ENCODE measurements at places on chromosomes 4 and X.
A peak's percentile ranks its signal among the peaks of the same experiment; 100 is the strongest.

GRCh38 chr4:83174844-83175414 is 60.4 kb upstream of the PLAC8 start:
- peak; percentile 33 for DNase-seq

- DNase-seq: no peak
Observed at GRCh38 chr4:158051401-158052235, 121.2 kb downstream of the GASK1B start.

- no peak for DNase-seq
Observed at GRCh38 chr4:7425124-7425523, 9.6 kb downstream of the PSAPL1 start.

- DNase-seq: no peak
Observed at GRCh38 chr4:48138511-48138910, 4.5 kb upstream of the TXK start.

DNA sequence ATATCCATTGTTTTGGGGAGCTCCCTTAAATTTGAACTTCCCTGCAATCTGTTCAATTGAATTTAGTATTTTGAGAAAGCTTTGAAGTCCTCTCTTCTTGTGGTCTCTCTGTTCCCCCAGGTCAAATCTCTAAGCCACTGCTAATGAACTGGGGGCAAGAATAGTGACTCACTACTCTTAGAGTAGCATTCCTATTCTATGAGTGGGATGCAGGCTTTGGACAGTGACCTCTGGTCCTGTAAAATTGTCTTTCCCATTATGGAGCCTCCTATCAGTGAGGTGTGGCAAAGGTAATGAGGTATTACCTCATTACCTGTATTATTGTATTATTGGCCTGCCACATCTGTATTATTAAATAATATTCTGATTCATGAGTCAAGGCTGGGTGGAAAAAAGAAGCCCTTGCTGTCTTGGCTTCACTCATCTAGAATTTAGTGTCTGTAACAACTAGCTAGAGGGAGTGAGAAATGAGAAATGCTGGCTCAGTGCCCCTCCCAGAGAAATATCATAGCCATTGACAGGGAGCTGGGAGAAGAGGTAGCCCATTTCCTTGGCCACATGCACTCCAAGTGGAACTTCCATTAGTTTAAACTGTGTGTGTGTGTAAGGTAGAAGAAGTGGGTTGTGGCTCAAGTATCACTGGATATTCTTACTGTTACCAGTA is 393.9 kb upstream of the CTSO start:
- DNase-seq: no peak
